ENCODE measurements at places on chromosomes 6 and 20.

DNA sequence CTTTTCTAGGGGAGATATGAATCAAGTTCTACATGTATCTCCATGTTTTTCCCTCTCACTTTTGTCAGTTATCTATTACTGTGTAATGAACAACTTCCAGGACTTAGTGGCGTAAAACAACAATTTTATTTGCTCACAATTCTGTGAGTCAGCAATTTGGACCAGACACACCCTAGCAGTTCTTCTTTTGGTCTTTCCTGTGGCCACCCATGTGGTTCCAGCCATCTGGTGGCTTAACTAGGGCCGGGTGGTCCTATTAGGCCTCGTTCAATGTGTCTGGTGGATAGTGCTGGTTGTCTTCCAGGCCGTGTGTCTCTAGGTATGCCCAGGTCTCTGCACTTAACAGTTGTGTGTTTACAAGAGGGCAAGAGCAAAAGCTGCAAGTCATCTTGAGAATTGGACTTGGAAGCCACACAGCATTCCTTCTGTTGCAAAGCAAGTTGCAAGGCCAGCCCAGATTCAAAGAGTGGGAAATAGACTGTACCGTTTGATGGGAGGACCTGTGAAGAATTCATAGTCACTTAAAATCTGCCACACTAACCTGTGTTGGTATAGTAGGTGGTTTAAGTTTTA, 20.8 kb upstream of the SLC35D3 start:
- DNase-seq = no peak

DNA sequence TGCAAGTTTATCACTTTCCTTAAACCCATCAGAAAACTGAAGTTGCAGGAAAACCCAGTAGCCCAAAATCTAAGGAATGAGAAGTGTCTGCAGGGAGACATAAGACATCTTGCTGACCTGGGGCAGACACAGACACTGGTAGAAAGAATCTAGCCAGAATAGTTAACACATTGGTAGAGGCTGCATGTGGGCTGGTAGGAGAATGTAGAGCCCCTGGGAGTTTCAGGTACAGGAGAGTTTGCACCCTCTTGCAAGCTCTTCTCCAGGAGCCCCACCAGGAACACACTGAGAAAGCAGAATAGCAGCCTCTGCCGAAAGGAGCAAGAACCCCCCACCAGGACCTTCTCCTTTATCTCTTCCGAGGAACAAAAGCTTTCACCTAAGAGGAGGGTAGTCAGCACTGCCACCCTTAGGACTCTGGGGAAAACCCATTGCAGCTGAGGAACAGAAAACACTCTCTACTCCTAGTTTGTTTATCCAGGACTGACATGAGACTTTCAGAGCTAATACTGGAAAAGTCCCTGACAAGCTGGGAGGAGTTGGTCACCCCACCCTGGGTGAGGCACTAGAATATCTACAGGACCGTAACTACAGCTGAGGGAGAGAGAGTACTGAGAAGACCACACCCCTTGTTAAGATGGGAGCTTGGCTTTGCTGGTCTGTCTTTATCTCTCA, 10.5 kb upstream of the OGFRL1 start:
- DNase-seq = no peak

- DNase-seq = peak; percentile 44
These were observed 170.8 kb downstream of the BCAS1 start for GRCh38 chr20:53899351-53900167.

- no peak for DNase-seq
These were observed 66.4 kb downstream of the PKHD1 start for GRCh38 chr6:52020945-52021570.

DNA sequence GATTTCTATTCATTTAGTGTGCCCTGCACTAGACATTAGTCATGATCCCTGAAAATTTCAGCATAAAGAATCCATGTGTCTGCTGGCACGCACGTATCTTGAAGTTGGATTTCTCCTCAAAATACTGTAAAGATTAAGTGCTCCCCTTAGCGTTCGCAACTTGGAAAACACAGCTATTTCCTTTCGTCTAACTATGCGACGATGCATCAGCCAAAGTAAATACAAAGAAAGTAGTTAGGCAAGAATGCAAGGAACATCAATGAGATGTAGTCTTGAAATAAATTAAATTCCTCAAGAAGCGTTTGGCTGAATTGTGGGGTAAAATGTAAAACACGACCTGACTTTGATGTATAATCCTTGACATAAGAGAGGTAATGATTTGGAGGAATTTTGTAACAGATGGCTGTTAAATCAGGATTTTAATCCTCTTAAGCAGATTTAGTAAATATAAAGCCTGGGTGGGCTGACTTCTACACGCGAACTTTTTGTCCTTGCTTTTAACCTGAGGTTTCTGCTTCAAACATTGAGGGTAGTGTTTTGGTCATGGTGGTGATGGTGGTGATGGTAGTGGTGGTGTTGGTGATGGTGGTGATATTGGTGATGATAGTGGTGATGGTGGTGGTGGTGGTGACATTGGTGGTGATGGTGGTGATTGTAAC, 88.2 kb downstream of the FOXF2 start:
- no peak for DNase-seq
